ENCODE measurements at places on chromosomes 2 and 18. TPM values are rescaled to one million over a fixed set of nuclear protein-coding genes. Genes with fewer than 3 reads are reported as not detected.

DNA sequence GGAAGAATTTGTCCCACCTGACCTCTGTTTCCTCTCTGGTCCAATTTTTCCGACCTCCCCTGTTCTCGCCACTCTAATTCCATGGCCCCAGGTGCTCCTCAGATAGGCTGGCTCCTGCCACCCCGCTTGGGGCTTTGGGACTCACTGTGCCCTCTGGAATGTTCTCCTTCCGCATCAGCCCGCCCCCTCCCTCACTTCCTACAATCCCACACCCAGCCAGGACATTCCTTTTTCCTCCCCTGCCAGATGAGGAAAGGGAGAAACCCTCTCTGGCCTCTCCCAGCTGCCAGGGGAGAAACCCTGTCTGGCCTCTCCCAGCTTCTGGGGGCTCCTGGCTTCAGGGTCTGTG lies 3.1 kb upstream of the OR6B2 start:
- no peak for DNase-seq

DNA sequence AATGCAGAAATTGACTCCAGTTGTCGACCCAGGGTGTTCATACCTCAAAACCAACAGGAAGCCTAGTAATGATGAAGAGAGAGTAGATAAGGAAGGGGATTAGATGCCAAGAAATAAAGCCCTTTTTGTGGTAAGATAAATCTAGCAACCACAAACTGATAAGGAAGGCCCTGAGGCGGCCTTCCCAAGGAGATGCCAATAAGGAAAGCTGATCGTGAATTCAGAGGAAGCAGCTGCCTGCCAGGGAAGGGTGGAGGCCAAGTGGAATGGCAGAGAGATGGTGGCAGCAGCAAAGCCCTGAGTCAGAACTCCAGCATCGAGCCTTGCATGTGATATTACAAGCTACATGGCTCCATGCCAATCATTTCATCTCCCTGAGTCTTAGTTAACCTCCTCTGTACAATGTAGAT lies 126.3 kb downstream of the IRS1 start:
- peak; percentile 92 for DNase-seq

DNA sequence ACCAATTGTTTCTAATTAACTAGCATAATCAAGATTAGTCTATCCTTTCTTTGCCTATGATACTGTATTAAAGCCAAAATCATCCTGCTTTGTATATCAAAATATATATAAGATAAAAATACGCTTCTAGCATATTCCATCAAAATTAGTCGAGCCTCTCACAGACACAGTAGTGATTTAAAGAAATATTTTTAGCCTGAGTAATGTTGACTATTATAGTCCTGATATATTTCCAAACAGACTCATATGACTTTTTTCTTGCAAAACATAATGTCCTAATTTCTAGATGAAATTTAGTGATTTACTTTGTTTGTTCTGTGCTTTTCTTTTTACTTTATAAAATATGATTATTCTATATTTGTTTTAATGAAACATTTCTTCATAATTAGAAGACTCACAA lies 30.9 kb downstream of the FAP start:
- DNase-seq = no peak

GRCh38 chr2:169303579-169304305 lies 58.6 kb downstream of the LRP2 start:
- DNase-seq = no peak

DNA sequence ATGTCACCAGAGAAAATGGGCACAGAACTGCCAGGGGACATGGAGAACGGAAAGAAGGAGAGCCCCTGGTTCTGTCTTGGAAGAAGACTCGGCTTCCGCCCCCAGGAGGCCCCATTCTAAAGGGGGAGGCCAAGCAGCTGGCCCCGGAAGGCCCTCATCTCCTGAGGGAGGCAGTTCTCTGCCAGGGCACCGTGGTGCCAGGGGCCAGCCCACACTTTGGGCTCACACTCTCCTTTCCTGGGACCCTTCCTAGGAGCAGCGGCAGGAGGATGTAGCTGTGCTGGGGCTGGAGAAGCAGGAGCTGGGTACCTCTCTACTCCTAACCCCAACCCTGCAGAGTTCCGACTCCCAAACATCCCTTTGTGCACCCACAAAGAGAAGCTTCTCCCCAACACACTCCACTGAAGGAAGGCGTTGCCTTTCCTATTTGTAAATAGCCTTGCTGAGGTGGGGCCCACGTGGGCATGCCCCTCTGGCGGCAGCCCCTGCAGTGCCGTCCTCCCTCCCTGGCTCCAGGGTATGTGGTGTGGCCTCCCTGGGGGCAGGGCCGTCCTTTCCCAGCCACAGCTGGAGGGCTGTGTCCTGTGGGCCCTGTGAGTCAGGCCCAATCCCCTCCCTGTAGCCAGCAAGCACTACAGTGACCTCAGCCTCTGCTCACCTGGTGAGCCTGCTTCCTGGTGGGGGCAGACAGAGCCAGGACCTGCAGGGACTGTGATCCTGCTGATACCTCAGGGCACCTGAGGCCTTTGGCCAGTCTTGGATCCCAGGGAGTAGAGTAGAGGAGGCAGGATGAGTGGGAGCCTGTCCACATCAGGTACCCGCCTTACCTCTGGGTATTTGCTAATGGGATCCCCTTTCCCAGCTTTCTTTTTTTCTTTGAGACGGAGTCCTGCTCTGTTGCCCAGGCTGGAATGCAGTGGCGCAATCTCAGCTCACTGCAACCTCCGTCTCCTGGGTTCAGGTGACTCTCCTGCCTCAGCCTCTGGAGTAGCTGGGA lies 26.6 kb downstream of the ZFP36L2 start:
- no peak for DNase-seq

DNA sequence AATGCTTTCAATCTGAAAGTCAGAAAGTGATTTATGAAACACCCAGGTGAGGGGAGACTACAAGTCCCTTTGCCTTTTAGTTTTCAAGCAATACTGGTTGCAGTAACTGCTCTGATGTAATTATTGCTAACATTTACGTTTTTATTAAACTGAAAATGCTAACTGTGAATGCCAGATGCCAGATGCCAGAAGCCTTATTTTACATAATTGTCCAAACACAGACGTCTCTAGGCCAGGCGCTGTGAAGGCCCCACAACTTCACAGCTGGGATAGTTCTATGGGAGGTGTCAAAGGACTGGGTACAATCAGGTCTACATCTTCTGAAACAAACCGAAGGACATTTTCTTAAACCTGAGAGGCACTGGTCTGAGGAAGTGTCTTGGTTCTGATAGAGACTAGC lies 27.5 kb upstream of the MSGN1 start:
- DNase-seq = no peak

- DNase-seq = no peak
Measured at GRCh38 chr2:59892398-59892797, 661.1 kb downstream of the BCL11A start.

DNA sequence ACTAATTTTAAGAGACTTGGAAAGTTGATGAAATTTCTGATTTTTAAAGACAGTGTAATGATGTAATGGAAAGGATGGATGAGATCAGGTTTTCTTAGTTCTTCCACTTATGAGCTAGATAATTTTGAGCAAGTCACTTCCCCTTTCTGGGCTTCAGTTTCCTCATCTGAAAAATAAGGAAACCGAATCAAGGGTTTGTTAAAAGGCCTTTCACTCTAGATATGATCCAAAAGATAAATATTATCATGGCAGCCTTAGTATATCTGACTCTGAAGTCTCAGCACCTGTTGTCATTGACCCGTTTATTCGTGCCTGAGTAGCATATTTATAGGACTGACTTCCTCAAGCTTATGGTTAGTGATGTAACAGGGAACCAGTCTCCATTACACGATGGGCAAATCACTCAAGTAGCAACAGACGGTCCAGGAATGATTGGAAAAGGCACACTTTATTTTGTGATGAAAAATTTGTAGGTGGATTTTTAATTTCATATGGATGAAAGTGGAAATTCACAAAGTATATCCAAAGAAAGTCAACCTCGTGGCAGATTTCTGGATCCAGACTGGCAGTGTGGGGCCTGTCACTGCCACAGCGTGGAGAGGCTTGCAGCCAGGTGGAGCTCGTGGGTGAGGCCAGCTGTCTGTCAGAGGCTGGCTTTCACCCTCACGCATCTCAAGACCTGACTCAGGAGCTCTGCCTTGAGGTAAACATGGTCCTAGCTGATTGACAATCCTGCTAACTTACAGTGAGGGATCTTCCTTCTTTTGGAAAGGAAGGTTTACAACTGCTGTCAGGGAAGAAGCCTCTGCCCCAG lies 137.9 kb upstream of the CXCR4 start:
- DNase-seq = no peak

DNA sequence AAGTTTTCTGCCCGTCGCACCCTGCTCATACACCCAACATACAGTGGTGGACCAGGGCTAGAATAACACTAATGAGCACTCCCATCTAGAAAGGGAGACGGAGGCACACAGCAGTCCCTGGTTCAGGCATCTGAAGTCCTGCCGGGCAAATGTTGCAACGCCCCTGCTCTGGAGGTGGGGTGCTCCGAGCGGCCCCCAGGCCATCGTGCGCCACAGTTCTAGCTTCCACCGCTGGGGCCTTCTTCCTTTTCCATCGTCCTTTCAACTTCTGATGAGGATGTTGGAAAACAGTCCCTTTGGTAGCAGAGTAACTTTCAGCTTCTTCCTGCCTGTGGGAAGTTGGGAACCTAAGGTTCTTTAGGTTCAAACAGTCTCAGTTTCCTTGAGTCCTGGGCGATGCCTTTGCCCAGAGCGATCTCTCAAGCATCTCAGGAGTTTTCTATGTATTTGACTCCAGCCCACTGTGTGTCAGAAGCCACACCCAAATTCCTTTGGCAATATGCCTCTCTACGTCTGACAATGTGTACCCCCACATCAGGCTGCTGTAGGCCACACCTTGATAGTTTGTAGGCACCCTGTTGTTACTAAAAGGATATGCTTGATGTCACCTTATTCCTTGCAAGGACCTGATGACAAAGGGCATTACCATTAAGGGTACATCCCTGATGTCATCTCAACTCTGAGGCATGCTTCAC lies 258.8 kb downstream of the GLI2 start:
- DNase-seq = no peak

GRCh38 chr2:2331881-2332280 lies 806 bp upstream of the MYT1L start:
- no peak for DNase-seq

GRCh38 chr2:186991766-186992417 lies 142.9 kb upstream of the ZSWIM2 start:
- no peak for DNase-seq

Gene INPP1
- total RNA-seq = 15.9 TPM

Gene KCNE4
- total RNA-seq = 0.30 TPM

Gene TMEM214
- 35.7 TPM for total RNA-seq

Gene ABCG5
- not detected for total RNA-seq

Gene OSBPL6
- 3.3 TPM for total RNA-seq

Gene HOXD13
- 5.4 TPM for total RNA-seq

Gene TMEM37
- total RNA-seq = 0.56 TPM

Gene FBXO36
- total RNA-seq = 0.74 TPM

DNA sequence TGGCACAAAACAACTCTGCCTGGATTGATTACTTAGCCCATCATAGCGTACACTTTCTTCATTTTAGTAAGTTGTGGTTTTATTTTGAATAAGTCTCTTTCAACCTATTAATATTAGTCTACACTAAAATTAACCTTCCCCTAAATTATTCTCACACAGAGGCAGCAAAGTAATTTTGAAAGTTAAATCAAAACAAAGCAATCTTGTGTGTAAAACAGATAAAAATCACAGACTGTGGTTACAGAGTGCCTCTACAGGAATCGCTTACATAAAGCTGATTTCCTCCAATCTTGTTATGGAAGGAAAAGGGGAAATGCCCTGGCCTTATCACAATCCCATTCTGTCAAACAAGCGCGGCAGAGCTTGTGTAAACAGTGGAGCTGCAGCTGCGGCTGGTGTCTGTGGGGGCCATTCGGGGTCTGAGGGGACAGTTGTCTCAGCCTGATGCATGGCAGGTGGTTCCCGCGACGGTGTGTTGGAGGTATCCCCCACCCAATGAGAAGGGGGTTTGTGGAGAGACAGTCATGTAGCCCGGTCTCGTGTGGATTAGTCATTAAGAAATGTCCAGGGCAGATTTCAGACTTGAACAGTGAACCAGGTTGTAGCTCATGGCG lies 42.1 kb downstream of the BCL2L11 start:
- DNase-seq = no peak

Data from MG63 (cell line).